Kidney glomerular epithelial cell (primary cell): ENCODE measurements at places on chromosomes 11 and 22.

DNA sequence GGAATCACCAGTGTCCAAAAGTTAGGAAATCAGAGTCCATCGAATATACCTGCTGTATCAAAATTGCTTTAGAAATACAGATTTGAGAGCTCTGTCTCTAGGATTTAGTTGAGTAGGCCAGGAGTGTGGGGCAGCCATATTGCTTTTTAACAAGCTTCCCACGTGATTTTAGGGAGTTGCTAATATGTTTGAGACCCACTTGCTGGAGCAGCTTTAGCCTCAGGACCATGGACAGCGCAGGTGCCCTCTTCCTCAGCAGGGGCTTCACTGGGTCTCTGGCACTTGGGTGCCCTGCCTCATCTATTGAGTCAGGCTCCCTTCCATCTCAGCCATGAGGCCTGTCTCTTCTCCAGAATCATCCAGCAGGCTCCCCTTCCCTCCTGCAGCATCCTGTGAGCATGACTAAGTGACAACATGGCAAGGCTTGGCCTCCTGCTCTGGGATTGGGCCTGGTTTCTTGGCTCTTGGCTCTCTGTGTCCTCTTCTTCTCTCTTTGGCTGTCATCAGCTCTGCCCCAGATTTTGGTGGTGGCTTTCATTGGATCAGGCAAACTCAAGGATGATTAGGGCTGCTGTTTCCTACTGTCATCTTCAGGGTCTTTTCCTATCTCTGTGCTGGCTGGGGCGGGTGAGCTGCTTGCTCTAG is 70.0 kb downstream of the SGSM1 start:
- no peak for DNase-seq

- DNase-seq = no peak
Observed at GRCh38 chr11:41146326-41146725, 313.1 kb downstream of the LRRC4C start.

GRCh38 chr22:41217553-41218157 is 12.5 kb downstream of the L3MBTL2 start:
- no peak for DNase-seq

GRCh38 chr11:31810779-31811647 is at the start of gene PAX6:
TSS of gene PAX6 (minus strand) at chr11:31811322. CDS start at chr11:31806411, 4,911 bp downstream.
- DNase-seq = peak; percentile 36

DNA sequence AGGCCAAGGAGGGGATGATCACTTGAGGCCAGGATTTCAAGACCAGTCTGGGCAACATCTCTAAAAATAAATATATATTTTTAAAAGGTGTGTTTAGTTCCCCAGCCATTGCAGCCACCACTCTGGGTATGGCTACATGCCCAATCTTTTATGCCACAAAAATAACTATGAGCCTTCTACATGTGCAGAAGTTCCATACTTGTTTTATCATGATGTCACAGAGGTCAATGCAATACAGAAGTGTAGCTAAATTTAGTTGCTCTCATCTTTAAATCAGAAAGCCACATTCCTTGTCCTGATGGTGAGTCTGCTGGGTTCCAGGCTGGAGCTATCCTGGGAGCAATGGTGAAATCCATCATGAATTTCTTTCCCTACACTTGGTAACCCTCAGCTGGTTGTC is 436.3 kb downstream of the DYNC2H1 start:
- DNase-seq = no peak

- peak; percentile 22 for DNase-seq
Observed at GRCh38 chr22:39514373-39514973, 5.9 kb upstream of the ATF4 start.

- DNase-seq = no peak
Observed at GRCh38 chr11:63240098-63240497, 3.3 kb downstream of the SLC22A25 start.

DNA sequence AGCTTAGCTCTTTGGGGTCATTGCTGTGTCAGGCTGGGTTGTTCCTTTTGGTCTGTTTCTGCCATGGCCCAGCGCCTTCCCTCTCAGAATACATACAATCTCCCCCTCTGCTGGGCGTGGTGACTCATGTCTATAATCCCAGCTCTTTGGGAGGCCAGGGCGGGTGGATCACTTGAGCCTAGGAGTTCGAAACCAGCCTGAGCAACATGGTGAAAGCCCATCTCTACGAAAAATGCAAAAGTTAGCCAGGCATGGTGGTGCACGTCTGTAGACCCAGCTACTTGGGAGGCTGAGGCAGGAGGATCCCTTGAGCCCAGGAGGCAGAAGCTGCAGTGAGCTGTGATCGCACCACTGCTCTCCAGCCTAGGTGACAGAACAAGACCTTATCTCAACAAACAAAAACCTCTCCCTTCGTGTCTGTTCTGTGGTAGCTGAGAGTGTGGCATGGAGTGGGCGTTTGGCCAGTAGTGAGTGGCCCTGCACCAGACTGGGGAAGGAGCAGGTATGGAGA is 46.7 kb upstream of the RAB1B start:
- DNase-seq = peak; percentile 5

DNA sequence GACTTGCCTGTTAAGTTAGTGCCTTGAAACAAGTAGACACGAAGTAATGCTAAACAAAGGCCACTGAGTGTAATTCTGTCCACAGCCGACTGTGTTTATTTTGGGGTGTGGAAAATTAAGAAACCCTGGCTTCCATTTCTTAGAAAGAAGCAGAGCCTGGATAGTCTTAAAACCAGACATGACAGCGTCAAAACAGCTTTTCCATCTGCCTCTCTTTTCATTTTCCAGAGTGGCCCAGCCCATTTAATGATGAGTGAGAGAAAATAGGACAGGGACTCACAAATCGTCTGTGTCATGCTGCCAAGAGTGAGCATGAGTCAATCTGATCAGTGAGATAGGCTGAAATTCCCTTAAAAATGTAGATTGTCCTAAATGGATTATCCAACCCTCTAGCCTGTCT is 485.9 kb downstream of the JRKL start:
- no peak for DNase-seq

DNA sequence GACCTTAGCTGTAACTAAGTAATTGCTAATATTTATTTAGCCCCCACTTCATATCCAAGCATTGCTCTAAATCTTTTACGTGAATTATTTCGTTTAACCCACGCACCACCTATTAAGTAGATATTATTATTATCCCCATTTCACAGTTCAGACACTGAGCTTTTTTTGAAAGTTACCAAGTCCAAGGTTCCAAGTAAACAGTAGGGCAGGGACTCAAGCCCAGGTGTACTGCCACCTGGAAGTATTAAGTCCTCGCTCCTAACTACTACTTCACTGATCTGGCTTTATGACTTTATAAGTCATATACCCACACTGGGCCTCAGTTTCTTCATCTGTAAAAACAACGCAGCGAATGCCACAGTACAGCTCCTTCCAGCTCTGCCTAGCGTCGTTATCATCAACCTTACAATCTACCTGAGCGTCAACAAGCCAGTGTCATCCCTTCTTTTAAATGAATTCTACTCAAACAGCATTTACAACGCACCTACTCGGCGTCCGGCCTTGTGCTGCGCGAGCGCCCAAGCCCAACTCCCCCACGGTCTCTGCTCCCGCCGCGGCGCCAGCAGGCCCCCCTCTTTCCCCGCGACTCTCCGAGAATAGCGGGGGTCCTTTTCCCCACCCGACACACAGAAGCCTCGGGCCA is 624 bp downstream of the TMEM41B start:
- peak; percentile 22 for DNase-seq

- DNase-seq = no peak
Observed at GRCh38 chr11:71995726-71996291, 2.9 kb upstream of the IL18BP start.

DNA sequence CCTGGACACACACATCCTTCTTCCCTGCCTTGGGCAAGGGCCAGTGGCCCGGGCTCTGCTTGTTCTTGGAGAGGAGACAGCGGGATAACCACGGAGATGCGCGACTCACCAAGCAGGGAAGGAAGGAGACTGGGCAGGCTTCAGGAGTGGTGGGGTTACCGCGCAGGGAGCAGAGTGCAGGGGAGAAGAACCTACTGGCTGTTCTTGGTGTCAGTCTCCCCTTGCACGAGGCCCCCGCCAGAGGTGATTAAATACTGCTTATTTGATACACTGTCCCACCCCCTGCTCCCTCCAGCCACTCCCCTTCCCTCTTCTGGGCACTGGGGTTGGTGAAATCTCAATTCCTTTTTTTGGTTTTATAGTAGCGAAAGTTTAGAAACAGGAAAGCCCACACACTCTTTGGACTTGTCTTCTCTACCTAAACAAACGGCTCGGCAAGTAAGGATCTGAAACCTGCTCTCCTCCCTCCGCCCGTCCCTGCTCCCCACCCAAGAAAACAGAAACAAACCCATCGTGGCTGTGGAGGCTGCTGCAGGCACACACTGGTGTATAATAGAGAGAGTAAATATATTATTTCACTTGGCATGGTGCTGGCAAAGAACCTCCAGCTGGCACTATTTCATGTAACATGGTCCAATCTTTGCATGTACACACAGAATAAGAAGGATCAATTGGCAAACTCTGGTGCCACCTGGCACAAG is 10.8 kb downstream of the LARGE2 start:
- no peak for DNase-seq

DNA sequence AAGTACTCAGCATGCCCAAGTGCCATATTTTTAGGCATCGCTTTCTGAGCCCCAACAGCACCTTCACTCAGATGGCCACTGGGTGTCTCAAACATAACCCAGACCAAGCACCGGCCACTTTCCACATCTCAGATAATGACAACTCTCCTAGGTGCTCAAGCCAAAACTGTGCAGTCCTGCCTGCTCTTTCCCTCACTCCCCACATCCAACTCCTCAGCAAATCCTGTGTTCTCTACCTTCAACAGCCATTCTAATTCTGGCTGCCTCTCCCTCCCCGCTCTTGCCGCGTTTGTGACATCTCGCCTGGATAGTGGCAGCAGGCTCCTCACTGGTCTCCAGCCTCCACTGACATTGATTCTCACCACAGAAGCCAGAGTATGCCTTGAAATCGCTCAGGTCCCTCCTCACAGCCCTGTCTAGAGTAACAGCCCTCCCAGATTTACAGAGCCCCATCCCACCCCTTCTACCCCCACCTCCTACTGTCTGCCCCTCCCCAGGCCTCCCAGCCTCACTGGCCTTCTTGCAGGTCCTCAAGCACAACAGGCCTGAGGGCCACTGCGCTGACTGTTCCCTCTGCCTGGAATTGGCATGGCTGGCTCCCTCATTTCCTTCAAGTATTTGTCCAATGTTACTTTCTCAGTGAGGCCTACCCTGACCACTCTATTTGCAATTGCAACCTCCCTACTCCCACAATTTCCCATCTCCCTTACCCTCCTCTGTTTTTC is 1.3 kb upstream of the PHETA2 start:
- no peak for DNase-seq

GRCh38 chr22:45577746-45578523 is 75.3 kb downstream of the FBLN1 start:
- peak; percentile 54 for DNase-seq

DNA sequence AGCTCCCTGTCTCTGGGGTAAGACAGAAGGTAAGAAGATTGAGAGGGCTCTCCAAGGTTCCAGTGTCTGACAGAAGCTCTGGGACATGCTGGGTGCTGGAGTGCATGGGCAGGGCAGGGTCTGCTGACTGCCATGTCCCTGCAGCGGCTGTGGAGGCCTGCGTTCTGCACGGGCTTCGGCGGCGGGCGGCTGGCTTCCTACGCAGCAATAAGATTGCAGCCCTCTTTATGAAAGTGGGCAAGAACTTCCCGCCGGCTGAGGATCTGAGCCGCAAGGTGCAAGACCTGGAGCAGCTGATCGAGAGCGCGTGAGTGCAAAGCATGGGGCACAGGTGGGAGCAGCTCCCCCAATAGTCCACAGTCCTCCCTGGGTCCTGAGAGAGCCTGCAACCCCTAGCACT is 41.5 kb downstream of the SGSM1 start:
- DNase-seq = no peak

DNA sequence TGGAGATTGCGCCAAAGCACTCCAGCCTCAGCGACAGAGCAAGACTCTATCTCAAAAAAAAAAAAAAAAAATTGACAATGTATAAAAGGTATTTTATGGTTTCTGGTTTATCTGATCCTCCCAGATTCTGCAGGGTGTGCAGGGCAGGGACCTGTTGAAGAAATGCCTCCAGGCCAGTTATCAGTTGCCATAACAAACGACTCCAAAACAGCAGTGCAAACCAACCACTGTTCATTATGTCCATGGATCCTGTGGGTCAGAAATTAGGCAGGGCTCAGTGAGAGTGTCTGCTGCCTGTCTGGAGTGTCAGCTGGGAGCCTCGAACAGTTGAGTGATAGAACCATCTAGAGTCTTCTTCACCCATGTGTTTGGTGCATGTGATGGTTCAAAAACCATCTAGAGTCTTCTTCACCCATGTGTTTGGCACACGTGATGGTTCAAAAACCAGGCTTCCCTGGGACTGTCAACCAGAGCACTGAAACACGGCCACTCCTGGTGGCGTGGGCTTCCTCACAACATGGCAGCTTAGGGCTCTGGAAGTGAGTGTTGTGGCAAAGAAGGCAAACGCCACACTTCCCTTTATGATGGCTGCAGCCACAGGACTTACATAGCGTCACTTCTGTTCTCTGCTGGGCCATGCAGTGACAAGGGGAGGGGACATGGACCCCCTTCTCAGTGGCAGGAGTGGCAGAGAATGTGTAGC is 115.1 kb upstream of the CRYBB3 start:
- no peak for DNase-seq

- peak; percentile 55 for DNase-seq
Observed at GRCh38 chr11:33000181-33000580, 15.5 kb upstream of the DEPDC7 start.

- no peak for DNase-seq
Observed at GRCh38 chr11:121536126-121536525, 83.4 kb upstream of the SORL1-AS1 start.
